ENCODE measurements at places on chromosomes 7 and 10. TPM values are rescaled to one million over a fixed set of nuclear protein-coding genes. Genes with fewer than 3 reads are reported as not detected.

DNA sequence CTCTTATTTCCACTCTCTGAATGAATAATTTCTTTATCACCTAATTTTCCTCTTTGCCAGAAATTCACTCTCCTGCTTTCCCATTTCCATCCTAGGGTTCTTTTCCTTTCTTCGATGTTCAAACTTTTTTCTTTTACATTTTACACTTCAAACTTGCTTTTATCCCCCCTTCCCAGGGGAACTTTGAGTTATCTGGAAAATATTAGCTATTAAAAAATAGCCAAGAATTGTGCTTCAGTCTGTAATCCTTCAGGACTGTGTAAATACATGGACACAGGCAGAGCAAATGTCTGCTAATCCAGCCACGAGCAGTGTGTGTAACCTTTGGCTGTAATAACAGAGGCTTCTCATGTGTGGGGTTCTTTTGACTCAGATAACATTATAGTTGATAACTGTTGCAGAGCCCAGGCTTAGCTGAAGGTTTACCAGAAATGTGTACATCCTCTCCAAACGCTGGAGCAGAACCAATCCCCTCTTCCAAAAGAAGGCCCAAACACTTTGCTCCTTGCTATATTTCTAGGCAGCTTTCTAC lies 4.6 kb downstream of the ASB4 start:
- no peak for DNase-seq

DNA sequence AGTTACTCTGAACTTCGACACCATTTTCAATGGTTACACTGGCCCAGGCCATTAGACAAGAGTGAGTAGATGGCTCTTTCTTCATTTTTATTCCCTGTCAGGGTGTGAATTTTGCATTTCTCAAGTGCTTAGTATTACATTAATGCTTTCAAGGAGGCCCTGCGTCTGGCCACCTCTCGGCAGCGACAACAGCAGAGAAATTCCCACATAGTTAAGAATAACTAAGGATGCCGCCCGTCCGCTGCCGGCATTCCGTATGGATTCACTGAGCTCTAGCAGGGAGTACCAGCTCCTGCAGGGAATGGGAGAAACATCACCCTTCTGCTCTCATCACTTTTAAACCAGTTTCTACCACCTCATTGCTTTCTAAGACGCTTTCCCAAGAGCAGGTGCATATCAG lies 153.6 kb downstream of the TCERG1L start:
- DNase-seq: no peak

- DNase-seq: no peak
Observed at GRCh38 chr10:133335246-133336117, 1.2 kb downstream of the CALY start.

GRCh38 chr10:1063232-1063865 lies 7.2 kb downstream of the WDR37 start:
- no peak for DNase-seq

Gene MINDY3
- total RNA-seq: 21.0 TPM

- DNase-seq: no peak
Observed at GRCh38 chr7:106704000-106704840, 43.3 kb upstream of the CCDC71L start.

GRCh38 chr7:127091620-127092019 lies 161.1 kb downstream of the GRM8 start:
- no peak for DNase-seq

- DNase-seq: no peak
Observed at GRCh38 chr10:10394933-10395658, 622.6 kb upstream of the CELF2 start.

DNA sequence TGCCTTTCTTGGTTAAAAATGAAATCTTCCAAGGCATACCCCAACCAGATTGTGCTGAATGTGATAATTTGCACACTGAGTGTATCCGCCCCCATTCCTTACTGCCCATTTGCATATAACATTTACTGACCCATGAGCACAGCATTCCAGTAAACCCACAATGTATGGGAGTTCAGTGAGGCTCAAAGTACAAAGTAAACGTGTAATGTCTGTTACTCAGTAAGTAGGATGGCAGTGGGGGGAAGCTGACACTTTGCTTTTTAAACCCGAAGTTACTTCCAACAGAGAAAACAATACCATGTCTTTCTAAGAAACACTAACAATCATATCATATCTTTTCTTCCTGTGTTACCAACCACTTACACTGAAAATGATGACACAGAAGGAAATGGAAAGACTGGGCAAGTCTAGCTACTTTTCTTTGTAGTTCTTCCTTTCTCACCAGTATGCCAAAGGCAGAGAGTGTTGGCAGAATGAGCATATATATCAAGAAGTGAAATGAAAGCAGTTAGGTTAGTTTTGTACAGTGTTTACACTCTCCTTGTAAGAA lies 27.1 kb upstream of the SOSTDC1 start:
- no peak for DNase-seq

Gene AASS
- 9.0 TPM for total RNA-seq

- DNase-seq: no peak
Observed at GRCh38 chr7:104642560-104642959, 314.2 kb downstream of the LHFPL3 start.

DNA sequence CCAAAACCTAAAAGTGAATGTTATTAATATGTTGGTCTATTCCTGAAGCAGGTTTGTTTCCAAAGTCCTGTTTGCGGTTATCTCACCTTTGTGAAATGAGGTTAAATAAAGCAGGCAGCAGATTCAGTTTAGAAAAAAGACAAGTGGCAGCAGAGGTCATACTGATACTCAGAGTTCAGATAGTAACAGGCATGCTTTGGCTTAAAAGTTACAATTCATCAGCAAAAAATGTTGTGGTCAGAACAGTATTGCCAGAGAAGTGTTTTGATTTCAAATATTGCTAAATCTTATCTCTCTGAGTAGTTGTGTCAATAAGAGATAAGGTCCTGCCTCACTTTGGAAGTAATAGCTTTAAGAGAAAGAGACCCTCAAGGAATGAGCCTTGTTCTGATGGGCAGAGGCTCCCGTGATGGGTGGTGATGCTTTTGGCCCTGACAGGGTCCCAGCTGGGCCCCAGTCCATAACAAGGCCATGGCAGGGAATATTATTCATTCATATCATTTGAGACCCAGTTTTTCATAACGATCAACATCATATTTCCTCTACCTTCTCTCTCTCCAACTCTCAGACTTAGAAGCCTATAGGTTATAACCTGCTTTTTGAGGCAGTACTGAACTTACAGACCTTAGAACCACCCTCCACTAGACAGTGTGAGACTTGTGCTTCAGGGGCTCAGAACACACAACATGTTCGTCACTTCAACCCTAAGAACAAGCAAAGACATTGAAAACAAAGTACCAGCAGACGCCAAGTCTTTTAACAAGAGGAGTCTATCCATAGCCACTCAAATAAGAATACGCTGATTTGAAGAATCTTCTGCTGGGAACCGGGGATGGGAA lies 58.5 kb upstream of the AHR start:
- DNase-seq: no peak

Gene VSTM4
- 3.0 TPM for total RNA-seq

- DNase-seq: no peak
Observed at GRCh38 chr7:85160223-85160622, 26.6 kb downstream of the SEMA3D start.

GRCh38 chr7:13017333-13017857 lies 330.0 kb downstream of the ARL4A start:
- no peak for DNase-seq

Data from lower leg skin (tissue), 4 donors.